ENCODE measurements at places on chromosomes 3 and 15.

- no peak for DNase-seq
- no peaks in the 10 kb centered on the region for H3K4me1 ChIP-seq
- peaks cover 31% of the 10 kb centered on the region for H3K36me3 ChIP-seq
- no peak overlapping the region for H3K27ac ChIP-seq
- H3K27me3 ChIP-seq, result no peaks in the 10 kb centered on the region
- H3K4me3 ChIP-seq, result no peak overlapping the region
Measured at GRCh38 chr3:28317438-28318022, 31.0 kb upstream of the ZCWPW2 start.

GRCh38 chr3:194103505-194103904 lies 32.4 kb upstream of the HES1 start:
- peak; percentile 41 for DNase-seq
- H3K4me3 ChIP-seq, result peak overlapping the region; percentile 64
- no peaks in the 10 kb centered on the region for H3K36me3 ChIP-seq
- no peaks in the 10 kb centered on the region for H3K27me3 ChIP-seq

GRCh38 chr3:127747751-127748521 lies 74.4 kb downstream of the MGLL start:
- no peak for DNase-seq
- H3K27me3 ChIP-seq, result no peaks in the 10 kb centered on the region
- peaks cover 32% of the 10 kb centered on the region for H3K4me1 ChIP-seq
- no peaks in the 10 kb centered on the region for H3K36me3 ChIP-seq
- peak overlapping the region; percentile 31 for H3K27ac ChIP-seq

- peak overlapping the region; percentile 95 for H3K4me3 ChIP-seq
- no peaks in the 10 kb centered on the region for H3K27me3 ChIP-seq
- peaks cover 40% of the 10 kb centered on the region for H3K4me1 ChIP-seq
- peak overlapping the region; percentile 95 for H3K27ac ChIP-seq
- no peak for DNase-seq
Measured at GRCh38 chr15:49155834-49156627, 632 bp upstream of the COPS2 start.

DNA sequence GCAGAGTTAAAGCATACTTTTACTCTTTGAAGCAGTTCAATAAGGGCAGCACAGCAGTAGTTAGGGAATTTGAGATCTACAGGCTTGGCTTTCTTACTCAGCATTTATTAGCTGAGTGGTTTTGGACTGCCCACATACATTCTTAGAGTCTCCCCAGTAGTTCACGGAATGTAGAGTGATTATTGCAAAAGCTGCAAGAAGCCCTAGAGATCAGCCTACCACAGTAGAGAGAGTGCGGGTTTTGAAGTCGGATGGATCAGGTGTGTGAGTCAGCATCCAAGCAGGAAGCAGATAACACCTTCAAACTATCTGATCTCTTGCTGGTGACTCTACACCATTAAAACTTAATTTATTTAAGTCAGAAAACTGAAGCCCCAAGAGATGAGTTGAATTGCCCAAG lies 171.9 kb downstream of the SYNPR start:
- no peak overlapping the region for H3K27ac ChIP-seq
- no peak for DNase-seq
- H3K4me3 ChIP-seq, result no peak overlapping the region
- no peaks in the 10 kb centered on the region for H3K27me3 ChIP-seq
- no peaks in the 10 kb centered on the region for H3K4me1 ChIP-seq

- H3K36me3 ChIP-seq, result no peaks in the 10 kb centered on the region
- no peak overlapping the region for H3K27ac ChIP-seq
- no peak for DNase-seq
- peaks cover 33% of the 10 kb centered on the region for H3K4me1 ChIP-seq
- H3K27me3 ChIP-seq, result peaks cover 5% of the 10 kb centered on the region
Measured at GRCh38 chr3:172142051-172142863, 102.9 kb downstream of the FNDC3B start.

Data from activated B cell treated with CpG ODN at 0.5 μM for 24 hours (primary cell).